WTC11 (cell line): ENCODE measurements at places on chromosomes 16 and 17. TPM values are rescaled to one million over a fixed set of nuclear protein-coding genes. Genes with fewer than 3 reads are reported as not detected.

- H3K27me3 ChIP-seq = peaks cover 14% of the 10 kb centered on the region
- H3K4me3 ChIP-seq = peak overlapping the region; percentile 89
- H3K4me1 ChIP-seq = peaks cover 48% of the 10 kb centered on the region
- no peaks in the 10 kb centered on the region for H3K36me3 ChIP-seq
These were observed 697 bp upstream of the SHISA9 start for GRCh38 chr16:12900599-12901203.

Gene MSLN
- total RNA-seq = 0.20 to 0.55 TPM (median 0.46 TPM) in 3 replicates

GRCh38 chr16:9949396-9949795, 232.8 kb downstream of the GRIN2A start:
- H3K36me3 ChIP-seq = no peaks in the 10 kb centered on the region
- peaks cover 40% of the 10 kb centered on the region for H3K27me3 ChIP-seq
- DNase-seq = no peak
- H3K4me1 ChIP-seq = peaks cover 48% of the 10 kb centered on the region
- no peak overlapping the region for H3K4me3 ChIP-seq
- no peak overlapping the region for H3K27ac ChIP-seq

DNA sequence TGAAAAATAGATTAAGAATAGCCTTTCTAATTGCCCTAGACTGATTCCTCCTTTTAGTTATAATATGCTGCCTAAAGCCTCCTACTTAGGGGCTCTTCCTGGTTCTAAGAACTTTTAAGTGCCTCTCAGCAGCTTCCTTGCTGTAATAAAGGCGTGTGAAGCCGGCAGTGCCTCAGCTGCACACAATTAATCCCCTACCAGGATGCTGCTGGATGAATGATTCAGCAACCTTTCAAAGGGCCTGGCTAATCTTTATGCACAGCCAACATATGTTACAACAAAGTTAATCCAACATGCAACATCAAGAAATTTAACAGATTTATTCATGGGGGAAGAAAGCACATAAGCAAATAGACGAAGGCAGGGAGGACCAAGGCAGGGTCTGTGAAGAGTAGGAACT, 145.2 kb downstream of the PMP22 start:
- no peak overlapping the region for H3K27ac ChIP-seq
- H3K36me3 ChIP-seq = peaks cover 15% of the 10 kb centered on the region
- DNase-seq = no peak
- H3K4me1 ChIP-seq = peaks cover 36% of the 10 kb centered on the region
- no peak overlapping the region for H3K4me3 ChIP-seq

DNA sequence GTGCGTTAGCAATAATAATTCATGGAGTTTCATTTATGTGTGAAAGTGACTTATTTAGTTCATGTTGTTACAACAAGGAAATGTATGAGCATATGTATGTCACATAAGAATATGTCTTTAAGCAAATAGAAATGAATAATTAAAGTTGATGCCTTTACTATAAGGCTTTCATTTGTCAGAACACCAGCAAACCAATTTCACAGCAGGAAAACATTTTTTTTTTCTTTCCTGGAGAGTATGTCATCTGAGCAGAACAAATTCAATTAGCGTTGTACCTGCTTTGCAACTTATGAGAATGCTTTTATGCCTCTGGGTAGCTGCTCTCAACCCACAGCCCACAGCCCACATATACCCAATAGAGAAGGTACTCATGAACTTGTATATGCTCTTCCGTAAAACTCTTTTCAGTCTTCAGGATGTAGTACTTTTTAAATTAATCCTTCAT, 26.3 kb upstream of the APOH start:
- no peaks in the 10 kb centered on the region for H3K27me3 ChIP-seq
- no peak for DNase-seq
- H3K36me3 ChIP-seq = no peaks in the 10 kb centered on the region
- no peak overlapping the region for H3K4me3 ChIP-seq
